ENCODE measurements at places on chromosomes 6 and 20. TPM values are rescaled to one million over a fixed set of nuclear protein-coding genes. Genes with fewer than 3 reads are reported as not detected.

The AGER gene
- total RNA-seq, result 1.7 TPM

GRCh38 chr6:161300823-161301222, 27.0 kb upstream of the AGPAT4 start:
- no peak for DNase-seq

GRCh38 chr6:134882426-134883038, 67.4 kb downstream of the ALDH8A1 start:
- DNase-seq, result peak; percentile 58

The CSTF1 gene
- total RNA-seq, result 42.7 TPM

DNA sequence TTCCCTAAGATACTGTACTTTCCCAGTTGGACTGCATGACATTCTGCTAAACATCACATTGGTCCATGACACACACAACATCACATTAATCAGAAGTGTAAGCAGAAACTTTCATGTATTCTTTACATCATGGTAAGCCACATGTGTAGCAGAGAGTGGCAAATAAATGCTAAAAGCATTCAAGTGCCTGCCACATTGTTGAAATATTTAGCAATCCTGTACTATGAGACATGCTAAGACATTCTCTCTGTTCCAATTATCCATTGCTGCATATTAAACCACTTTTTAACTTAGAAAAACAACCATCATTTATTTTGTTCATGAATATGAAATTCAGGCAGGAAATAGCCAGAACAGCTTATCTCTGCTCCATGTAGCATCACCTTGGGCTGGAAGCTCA, 207.7 kb upstream of the GJE1 start:
- no peak for DNase-seq

GRCh38 chr20:36717657-36718056, 28.2 kb downstream of the NDRG3 start:
- DNase-seq, result no peak

- DNase-seq, result no peak
These were observed 16.5 kb downstream of the GLO1 start for GRCh38 chr6:38686270-38687042.

The MTHFD1L gene
- total RNA-seq, result 48.6 TPM

The TCF15 gene
- total RNA-seq, result not detected

GRCh38 chr6:124148236-124148957, 344.7 kb downstream of the NKAIN2 start:
- DNase-seq, result no peak

The BPIFB4 gene
- total RNA-seq, result not detected

DNA sequence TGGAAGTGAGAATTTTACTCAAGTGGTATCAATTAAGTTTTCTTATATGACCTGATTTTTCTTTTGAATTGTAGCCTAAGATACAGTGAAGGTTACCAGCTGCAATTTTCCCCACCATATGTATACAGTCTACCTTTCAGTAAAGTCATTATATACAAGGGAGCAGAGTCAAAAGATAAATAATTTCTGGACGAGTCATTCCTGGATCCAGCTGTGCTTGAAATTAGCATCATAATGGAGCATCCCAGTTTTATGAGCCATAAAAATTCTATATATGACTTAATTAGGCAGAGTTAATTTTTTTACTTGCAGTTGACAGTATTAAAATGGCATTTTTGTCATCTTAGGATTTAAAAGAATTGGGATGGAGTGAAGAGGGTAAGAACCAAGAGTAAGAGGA, 1008.4 kb downstream of the PHF3 start:
- no peak for DNase-seq

GRCh38 chr6:14545496-14545895, 427.9 kb downstream of the CD83 start:
- DNase-seq, result no peak

DNA sequence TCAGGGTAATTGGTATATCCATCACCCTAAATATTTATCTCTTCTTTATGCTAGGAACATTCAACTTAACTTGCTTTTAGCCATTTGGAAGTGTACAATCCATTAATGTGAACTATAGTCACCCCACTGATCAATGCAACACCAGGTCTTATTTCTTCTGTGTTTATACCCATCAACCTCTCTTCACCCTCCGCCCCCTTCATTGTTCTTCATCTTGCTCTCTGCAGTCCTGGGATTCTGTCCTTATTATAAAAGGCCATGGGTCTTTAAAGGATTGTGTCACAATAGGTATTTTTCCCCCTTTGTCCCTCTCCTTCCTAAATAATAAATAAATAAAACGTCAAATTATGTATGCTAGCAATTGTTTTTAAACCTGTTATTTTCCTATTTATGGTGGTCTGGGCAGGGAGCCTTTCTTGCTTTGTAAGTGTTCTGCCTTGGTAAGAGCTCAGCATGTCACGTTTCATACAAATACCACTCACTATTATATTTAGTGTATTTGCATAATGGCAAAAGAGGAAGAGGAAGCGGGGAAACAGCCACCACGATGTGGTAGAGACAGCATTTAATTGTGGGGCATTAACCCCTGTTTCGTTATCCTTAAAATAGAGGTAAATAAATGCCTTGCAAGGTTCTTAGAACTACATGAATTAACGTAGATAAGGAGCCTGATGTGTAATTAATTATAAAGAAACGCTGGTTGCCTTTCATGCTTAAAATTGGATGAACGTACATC, 1.9 kb downstream of the ABRACL start:
- DNase-seq, result no peak

The ACSS1 gene
- 17.6 TPM for total RNA-seq

DNA sequence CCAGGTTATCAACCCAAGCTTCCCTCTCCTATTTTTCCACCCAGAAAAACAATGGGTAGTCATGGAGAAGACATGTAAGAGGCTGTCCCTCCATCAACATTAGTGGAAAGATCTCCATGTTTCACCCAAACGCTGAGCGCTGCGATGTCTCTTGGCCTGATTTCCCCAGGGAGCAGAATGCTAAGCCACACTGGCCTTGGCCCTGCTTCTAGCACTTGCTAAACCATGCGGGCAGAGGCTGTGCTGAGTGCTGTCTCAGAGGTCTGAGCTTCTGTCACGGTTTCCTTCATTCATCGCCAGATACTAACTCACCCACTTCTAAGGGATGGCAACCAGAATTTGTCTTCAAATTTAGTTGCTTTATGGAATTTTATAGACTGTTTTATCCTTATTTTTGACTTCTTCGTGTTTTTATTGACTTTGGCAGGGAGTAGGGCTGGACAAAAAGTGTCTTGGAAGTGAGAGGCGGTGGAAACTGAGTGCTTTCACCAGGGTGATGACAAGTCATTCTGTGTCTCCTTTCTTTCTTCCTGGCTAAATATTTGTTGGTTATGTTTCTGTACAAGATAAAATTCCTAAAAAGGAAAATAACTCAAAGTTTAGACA, 181.4 kb upstream of the UST start:
- DNase-seq, result no peak

The MOXD1 gene
- 23.9 TPM for total RNA-seq

- DNase-seq, result no peak
These were observed 87.8 kb upstream of the CENPW start for GRCh38 chr6:126252154-126252553.

GRCh38 chr20:17916433-17916891, 52.1 kb downstream of the SNX5 start:
- no peak for DNase-seq

DNA sequence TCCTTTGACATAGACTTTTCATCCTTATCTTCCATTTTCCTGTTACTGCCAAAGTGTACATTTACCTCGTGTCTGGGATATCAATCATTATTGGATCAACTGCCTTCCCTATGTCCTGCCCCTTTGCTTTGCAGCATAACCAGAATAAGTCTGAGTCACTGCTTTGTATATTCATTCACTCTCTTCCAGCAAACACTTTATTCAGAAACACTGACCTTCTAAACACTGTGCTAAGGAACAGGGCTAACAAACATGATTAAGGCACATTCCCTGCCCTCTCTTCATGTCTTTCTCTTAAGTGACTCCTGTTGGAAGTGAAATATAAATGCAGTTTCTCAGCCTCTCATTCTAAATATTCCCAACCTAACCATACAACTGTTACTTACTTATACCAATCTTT, 66.9 kb downstream of the COL19A1 start:
- DNase-seq, result peak; percentile 4

- DNase-seq, result no peak
These were observed 270.7 kb upstream of the ADGRB3 start for GRCh38 chr6:68364271-68364805.

The CALHM6 gene
- not detected for total RNA-seq

The BPIFB2 gene
- not detected for total RNA-seq

The CST4 gene
- 16.1 TPM for total RNA-seq

GRCh38 chr20:23094213-23094896, 8.2 kb upstream of the CD93 start:
- DNase-seq, result no peak

The PM20D2 gene
- 16.9 TPM for total RNA-seq

DNA sequence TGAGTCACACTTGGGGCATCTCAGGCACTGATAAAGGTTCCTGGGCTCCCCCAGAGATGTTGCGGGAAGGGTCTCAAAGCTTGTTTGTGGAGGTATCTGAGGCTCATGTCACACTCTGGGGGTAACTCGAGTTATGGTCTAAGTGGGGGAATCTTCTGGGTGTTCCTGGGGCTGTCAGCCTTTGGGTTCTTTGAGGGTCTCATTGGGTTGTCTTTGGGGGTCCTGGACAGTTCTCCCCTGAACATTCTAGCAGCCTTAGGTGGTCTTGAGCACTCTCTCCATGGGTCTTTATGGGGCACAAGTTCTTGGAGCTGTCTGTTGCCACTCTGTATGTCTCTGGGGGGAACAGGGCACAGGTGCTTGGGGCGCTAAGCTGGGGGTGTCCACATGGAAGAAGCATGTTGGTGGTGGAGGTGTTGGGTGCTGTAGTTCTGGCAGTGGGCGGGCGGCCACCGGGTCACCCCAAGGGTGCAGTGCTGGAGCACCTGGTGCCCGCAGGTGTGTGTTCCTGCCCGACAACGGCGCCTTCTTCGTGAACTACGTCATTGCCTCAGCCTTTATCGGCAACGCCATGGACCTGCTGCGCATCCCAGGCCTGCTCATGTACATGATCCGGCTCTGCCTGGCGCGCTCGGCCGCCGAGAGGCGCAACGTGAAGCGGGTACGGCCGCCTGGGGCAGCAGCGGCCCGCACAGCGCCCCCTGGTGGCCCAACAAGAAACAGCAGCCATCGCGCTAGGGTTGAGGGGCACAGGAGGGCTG, 7.1 kb upstream of the CAPN11 start:
- peak; percentile 44 for DNase-seq
